Astrocyte of the spinal cord (primary cell): ENCODE measurements at places on chromosomes 6 and 20.

DNA sequence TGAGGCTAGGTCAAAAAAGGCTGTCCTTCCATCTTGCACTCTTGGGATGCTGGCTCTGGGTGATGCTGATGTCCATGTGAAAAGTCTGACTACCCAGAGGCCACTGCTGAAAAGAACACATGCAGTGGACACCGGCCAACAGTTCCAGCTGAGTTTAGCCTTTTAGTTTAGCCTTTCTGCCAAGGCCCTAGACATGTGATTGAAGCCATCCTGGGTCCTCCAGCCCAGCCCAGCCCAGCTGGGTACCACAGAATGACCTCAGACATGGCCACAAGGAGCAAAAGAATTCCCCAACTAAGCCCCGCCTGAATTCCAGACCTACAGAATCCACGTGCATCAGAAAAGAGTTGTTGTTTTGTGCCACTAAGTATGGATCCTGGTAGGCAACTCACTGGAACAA is 17.4 kb downstream of the PIGT start:
- peak; percentile 78 for DNase-seq

DNA sequence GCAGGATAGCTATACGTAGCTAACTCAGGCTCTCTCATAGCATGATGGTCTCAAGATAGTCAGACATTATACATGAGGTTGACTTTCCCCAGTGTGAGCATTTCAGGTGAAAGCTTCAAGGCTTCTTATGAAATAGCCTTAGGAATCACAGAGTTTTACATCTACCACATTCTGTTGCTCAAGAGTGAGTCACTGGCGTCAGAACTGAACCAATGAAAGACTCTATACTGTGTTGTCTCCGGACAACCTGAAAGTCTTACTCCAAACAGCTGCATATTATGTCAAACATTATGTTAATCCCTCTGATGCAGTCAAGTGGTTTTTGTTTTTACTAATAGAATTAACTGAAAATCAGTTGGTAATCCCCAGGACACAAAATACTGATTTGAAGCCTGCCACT is 79.8 kb upstream of the TRDN start:
- DNase-seq: no peak

DNA sequence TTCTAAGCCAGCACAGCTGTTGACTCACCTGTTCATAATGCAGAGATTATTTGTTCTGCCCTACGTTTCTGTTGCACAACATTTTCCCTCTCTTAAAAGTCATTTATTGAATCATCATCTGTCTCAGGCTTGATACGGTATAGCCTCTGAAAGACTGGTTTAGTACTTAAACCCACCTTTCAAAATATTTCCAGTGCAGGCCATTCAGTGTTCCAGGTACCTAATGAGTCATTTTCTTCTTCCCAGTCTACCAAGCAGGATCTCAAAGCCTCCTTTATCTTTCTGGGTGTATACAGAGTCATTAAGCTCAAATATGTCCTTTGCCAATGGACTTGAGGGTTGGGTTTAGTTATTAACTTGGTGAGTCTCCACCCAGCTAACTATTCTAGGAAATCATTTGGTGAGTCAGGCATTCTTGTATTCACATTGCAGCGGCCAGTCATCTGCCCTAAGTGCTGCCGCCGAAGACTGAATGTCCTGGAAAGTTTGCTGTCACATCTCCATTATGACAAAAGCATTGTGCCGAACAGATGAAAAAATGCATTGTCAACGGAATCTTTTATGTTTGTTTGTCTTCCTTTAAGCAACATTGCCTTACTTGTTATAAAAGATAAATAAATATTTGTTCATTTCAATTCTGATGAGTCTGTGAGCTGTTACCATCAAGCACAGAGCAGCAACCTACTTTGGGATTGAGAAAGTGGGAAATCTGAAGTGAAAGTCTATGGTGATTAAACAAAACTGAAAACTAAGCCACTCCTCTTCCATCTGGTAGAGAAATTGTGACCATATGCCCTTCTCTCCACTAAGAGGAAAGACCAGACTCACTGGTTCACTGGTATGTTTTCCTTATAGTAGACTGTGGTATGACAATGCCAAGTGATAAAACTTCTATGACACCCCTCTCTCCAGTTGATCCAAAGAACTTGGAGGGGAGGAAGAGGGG is 14.3 kb upstream of the FAM135A start:
- peak; percentile 62 for DNase-seq

- DNase-seq: no peak
These were observed 483 bp downstream of the SMIM26 start for GRCh38 chr20:18567739-18568091.

- DNase-seq: peak; percentile 95
These were observed 282.1 kb downstream of the UST start for GRCh38 chr6:149028767-149029405.

DNA sequence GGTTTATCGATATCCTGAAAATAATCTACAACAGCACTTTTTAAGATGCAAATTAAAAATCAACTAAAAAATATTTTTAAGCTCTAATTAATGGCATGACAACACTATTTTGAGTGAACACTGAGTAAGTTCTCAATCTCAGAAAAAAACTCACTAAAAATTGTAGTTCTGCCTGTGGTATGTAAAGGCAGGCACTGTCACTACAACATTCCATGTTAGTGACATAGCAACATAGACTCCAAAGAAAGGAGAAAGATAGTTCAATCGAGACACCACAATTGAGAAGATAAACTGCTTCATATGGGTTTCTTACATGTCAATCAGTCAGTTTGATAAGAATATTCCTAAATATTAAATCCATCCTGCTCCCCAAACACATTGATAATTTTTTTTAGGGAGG is 38.0 kb downstream of the COL12A1 start:
- DNase-seq: no peak

DNA sequence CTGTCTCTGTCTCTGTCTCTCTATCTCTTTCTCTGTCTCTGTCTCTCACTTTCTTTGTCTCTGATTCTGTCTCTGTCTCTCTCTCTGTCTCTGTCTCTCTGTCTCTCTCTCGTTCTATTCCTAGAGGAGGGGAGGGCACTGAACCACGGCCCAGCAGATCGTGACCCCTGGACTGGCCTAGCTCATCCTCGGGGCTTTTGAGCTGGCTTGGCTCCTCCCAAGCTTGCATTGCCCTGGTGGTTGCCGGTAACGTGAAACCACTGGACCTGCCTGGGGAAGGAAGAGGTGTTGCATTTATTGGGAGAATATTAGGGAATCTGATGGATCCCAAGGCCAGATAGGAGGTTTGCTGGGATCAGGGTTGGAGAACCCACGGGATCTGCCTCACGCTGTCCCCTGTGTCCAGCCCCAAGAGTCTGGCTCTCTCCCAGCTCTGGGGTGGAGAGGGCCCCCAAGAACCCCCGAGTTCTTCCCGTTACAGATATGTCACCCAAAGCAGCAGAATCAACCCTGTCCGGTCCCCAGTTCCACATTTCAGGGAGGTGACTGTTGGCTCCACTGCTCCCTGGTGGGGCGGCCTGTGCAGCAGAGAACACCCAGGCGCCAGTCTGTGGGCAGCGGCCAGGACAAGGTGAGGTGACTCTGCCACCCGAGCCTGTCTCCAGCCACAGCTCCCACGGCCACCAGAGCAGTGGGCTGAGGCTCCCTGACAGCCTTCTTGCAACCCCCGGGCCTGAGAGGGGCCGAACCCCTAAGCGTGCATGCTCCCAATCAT is 228.3 kb downstream of the TTLL2 start:
- DNase-seq: no peak

DNA sequence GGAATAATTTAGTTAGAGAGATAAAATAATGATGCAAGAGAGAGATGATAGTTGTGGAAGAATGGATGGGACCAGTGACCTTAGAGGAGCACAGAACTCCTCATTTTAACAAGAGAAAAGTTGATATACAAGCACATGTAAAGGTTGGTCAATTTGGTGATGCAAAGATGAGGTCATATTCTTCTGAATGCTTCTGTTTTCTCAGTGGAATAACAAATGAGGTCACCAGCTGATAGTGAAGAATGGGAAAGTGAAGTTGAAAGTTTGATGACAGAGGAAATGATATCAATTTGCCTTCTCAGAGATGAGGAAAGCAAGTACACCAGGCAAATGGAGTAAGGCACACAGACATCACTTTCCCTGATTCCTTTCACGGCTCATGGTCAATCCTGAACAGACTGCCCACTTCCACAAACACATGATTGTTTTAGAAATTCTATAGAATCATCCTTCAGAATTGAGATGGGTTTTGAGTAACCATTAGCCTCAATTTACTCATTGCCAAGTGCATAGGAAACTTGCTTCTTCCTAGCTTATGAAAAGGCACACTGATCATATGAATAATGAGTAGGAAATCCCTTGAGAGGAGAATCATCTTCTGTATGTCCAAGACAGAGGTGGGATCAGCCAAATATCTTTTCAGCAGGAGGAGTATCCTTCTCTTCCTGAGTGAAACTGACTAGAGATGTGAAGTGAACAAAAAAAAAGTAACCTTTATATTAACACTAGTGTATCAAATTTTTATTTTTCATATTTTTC is 82.4 kb upstream of the TCF21 start:
- DNase-seq: no peak

GRCh38 chr6:125804264-125804663 is 13.5 kb downstream of the NCOA7 start:
- no peak for DNase-seq

- no peak for DNase-seq
These were observed 11.4 kb upstream of the RCAN2 start for GRCh38 chr6:46502486-46503119.
